ENCODE measurements at places on chromosomes 4 and X.

DNA sequence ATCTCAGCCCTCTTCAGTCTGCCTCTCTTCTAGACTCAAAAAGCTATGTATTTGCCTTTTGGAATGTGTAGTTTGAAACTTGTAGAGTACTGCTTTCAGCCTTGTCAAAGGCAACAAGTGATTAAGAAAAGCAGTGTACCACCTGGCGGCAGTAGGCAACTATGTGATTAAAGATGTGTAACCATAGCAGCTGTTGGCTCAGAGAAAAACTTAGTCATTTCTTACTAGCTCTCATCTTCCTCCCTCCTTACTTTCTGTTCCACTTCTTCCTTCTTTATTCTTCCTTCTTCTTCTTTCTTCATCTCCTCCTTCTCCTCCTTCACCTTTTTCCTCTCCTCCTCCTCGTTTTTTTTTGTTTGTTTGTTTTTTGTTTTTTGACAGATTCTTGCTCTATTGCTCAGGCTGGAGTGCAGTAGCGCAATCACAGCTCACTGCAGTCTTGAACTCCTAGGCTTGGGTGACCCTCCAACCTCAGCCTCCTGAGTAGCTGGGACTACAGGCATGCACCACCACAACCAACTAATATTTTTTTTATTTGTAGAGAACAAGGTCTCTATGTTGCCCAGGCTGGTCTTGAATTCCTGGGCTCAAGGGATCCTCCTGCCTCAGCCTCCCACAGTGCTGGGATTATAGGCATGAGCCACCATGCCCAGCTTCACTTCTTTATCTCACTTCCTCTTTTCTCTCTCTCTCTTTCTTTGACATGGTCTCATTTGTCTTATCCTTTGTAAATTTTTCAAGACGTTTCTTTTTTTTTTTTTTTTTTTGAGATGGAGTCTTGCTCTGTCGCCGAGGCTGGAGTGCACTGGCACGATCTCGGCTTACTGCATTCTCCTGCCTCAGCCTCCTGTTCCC, 32.6 kb downstream of the ABHD18 start:
- DNase-seq, result peak; percentile 52

GRCh38 chr4:56879996-56880395, 27.7 kb upstream of the REST start:
- DNase-seq, result no peak

- peak; percentile 39 for DNase-seq
Observed at GRCh38 chr4:80989921-80990544, 40.5 kb upstream of the BMP3 start.

GRCh38 chr4:119971431-119972084, 95.1 kb downstream of the MAD2L1 start:
- DNase-seq, result no peak

GRCh38 chr4:47442980-47443379, 20.5 kb downstream of the COMMD8 start:
- DNase-seq, result no peak

DNA sequence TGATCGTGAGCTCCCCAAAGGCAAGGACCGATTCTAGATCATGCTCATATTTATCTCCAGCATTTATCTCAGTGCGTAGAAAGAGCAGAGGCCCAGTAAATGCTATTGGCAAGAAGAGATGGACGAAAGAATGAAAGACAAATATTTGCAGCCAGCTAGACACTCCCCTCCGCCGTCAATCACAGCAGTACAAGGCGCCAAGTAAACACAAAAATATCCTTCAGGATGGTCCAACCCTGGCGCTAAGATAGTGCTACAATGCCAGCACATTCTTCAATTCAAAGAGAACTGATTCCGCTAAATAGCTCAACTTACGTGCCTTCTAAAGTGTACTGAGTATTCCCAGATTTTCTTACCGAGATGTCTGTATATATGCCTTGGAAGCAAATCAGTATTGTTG, 114.5 kb downstream of the DDX53 start:
- no peak for DNase-seq

- no peak for DNase-seq
Observed at GRCh38 chr4:41873380-41874295, 61.6 kb upstream of the TMEM33 start.

DNA sequence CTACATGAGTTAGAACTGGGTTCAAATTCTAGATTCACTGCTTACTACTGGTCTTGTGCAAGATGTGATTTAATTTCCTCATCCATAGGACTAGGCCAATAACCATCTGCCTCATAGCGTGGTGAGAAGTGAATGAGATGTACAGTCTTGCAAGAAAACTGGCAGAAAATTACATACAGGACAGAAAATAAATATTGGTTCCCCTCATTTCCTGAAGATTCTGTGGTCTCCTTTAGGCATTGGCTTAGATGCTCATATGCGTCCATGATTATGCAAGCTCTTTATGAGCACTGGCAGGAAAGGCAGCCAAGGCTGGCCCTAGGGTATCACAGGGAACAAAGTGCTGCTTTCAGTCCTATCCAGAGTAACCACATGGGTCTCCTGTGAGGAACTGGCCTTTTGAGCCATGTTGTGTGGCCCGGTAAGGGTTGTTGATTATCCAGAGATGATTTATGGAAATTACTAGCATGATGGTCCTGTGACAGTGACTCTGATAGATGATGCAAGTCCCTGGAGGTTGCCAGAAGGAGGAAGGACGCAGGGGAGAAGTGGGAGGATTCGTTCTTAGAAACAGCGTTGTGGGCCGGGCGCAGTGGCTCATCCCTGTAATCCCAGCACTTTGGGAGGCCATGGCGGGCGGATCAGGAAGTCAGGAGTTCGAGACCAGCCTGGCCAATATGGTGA, 9.9 kb upstream of the MOB1B start:
- no peak for DNase-seq

DNA sequence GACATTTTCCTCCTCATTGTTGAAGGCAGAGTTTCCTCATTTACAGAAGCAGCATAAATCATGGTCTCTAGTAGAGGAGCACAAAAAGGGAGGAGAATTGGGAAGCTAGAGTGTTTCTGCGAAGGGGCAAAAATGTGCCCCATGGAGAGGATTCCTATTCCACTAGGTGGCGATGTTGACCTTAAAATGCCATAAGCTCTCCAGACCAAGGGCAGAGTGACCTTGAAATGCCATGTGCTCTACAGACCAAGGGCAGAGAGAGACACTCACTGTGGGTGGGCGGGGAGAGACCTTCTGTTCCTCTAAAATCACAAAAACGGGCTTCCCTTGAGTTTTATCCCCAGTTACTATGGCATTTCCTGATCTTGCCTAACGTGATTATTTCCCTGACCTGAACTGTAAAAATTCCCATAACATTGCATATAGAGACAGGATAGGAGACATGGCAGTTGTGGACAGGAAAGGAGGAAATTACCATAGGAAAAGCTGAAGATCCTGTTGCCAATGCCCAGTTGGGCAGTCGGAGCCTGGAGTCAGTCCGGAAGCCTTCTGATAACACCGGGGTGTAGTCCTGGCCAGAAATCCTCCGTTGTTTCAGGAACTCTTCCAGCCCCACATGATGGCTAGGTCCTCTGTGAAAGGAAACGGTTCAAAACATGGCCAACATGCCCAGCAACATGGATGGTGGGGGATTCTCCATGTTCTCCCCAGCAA, 567.7 kb downstream of the MAGEB5 start:
- peak; percentile 5 for DNase-seq

DNA sequence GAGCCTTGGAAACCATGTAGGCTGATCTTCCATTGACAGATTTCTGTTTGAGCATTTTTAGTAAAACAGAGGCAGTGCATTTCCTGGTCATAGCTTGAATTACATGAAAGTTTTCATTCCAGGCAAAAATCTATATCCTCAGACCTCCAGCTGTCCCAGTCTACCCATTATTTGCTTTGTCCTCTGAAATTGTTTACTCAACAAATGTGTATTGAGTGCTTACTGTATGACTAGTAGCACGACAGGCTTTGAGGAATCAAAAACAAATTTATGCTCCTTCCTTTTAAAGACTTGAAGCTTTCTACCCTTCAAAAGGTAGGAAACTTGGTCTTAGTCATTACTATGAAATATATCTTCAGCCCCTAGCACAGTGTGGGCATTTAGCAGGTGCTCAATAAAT, 307.9 kb upstream of the IGFBP7 start:
- DNase-seq, result no peak

GRCh38 chr4:152325831-152326230, 210.1 kb downstream of the FBXW7 start:
- peak; percentile 90 for DNase-seq

DNA sequence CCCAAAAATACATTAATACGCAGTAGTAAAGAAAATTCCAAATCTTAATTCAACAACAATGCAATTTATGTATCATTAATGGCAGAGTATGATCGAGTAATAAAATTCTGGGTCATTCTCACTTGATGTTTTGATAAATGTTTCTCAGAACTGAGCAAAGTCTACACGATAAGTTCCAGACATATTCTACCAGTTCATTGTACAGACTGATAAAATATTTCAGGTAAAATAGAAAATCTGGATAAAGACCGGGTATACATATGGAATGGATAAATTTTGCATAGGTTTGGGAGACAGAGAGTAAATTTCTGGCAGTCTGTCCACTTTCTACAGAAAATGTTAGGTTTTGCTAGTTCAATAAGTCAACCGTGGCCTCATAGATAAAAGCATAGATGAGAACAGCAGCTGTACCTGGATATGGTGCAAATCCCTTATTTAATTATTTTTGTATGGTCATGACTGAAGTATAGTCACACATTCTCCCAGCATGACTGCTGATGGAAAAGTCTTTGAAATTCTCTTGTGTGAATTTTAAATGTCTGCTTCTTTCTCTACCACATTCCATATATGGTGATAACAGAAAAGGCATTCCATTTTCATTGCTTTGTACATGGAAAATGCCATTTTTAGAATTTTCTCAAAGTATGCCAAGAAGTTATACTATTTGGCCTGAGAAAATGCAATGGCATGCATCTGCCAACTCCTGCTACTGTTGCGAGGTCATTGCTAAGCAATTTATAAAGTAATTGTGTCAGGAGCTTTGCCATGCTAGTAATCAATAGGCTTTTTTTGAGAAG, 301.9 kb upstream of the ARSJ start:
- no peak for DNase-seq

- no peak for DNase-seq
Observed at GRCh38 chr4:37066159-37066558, 178.4 kb upstream of the NWD2 start.

GRCh38 chr4:87353592-87353991, 30.9 kb upstream of the HSD17B13 start:
- DNase-seq, result peak; percentile 29

DNA sequence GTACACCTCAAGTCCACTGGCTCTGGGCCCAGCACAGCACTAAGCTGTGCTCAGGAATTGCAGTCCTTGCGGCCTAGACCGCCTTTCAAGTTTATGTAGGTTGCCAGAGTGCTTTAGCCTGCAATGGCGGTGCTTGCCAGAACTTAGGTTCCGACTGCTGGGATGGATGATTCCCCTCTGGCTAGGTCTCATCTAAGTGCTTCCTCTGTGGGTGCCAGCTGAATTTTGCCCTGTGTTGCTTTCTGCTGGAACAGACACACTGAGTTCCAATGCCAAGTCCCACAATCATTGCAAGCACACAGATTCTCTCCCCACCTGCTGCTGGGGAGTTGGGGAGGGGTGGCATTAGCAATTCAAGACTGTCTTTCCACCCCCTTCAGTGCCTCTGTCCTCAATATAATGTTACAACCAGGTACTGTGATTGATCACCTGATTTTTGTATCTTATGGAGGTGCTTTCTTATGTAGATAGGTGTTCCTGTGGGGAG, 129.5 kb downstream of the GRID2 start:
- no peak for DNase-seq

- DNase-seq, result no peak
Observed at GRCh38 chr4:83180431-83180968, 66.0 kb upstream of the PLAC8 start.

- DNase-seq, result peak; percentile 30
Observed at GRCh38 chr4:148116969-148117368, 325.2 kb downstream of the NR3C2 start.

- no peak for DNase-seq
Observed at GRCh38 chr4:57206172-57206571, 96.0 kb upstream of the IGFBP7 start.

GRCh38 chr4:25624616-25625015, 31.0 kb upstream of the SLC34A2 start:
- no peak for DNase-seq

DNA sequence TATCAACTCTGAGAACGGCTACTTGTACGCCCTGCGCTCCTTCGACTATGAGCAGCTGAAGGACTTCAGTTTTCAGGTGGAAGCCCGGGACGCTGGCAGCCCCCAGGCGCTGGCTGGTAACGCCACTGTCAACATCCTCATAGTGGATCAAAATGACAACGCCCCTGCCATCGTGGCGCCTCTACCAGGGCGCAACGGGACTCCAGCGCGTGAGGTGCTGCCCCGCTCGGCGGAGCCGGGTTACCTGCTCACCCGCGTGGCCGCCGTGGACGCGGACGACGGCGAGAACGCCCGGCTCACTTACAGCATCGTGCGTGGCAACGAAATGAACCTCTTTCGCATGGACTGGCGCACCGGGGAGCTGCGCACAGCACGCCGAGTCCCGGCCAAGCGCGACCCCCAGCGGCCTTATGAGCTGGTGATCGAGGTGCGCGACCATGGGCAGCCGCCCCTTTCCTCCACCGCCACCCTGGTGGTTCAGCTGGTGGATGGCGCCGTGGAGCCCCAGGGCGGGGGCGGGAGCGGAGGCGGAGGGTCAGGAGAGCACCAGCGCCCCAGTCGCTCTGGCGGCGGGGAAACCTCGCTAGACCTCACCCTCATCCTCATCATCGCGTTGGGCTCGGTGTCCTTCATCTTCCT, 2.7 kb downstream of the PCDH10 start:
- no peak for DNase-seq

- DNase-seq, result no peak
Observed at GRCh38 chr4:167616476-167616875, 382.2 kb upstream of the SPOCK3 start.

DNA sequence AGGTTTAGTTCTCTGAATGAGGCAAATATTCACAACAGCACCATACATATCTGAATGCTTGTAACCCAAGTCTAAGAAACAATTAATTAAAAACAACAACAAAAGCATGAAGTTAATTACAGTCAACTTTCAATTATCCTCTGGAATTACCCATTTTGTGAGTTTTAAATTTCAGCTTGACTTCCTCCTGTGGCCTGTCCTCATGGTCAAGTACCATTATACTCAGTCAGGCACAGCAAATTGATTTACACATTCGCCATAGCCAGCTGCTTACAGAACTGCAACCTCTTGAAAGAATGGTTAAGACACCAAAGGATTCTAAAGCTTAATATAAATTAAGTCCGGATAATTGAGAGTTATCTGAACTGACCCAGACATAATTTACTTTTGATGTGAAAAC, 306.5 kb downstream of the CAMK2D start:
- no peak for DNase-seq

DNA sequence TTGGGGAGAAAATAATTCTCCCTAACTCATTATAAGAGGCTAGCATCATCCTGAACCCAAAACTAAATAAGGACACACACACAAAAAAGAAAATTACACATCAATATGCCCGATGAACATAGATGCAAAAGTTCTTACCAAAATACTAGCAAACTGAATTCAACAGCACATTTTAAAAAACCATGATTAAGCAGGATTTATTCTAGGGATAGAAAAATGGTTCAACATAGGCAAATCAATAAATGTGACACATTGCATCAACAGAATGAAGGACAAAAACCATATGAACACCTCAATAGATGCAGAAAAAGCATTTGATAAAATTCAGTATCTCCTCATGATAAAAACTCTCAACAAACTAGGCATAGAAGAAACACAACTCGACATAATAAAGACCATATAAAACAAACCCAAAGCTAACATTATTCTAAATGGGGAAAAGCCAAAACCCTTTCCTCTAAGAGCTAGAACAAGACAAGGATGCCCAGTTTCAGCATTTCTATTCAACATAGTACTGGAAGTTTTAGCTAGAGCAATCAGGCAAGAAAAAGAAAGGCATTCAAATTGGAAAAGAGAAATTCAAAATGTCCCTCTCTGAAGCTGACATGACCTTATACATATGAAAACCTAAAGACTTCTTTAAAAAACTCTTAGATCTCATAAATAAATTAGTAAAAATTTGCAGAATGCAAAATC, 200.9 kb downstream of the NKX6-1 start:
- no peak for DNase-seq
